ENCODE measurements at places on chromosomes 5 and 9.

GRCh38 chr5:78404682-78405293 is 44.4 kb downstream of the SCAMP1 start:
- DNase-seq, result no peak

- no peak for DNase-seq
Observed at GRCh38 chr9:5922192-5922591, 31.5 kb downstream of the MLANA start.

- DNase-seq, result no peak
Observed at GRCh38 chr5:38589629-38590028, 33.2 kb upstream of the LIFR start.

DNA sequence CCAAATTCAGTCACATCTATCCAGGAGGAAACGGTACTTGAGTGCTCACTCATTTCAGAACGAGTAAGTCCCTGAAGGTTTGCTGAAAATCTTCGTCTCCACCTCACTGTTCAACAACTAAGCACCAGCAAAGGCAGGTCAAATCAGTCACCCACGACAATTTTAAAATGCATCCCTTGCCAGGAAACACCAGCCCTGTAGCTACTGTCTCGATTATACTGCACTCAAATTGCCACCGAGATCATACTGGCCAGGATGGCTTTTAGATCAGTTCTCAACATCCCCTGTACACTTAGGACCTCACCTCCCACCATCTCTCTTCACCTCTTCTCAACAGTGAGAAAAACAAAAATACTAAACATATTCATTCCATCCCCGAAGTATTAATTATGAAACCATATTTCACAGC is 298.6 kb downstream of the AGTPBP1 start:
- DNase-seq, result no peak

GRCh38 chr9:106076711-106077110 is 382.4 kb downstream of the TMEM38B start:
- no peak for DNase-seq

DNA sequence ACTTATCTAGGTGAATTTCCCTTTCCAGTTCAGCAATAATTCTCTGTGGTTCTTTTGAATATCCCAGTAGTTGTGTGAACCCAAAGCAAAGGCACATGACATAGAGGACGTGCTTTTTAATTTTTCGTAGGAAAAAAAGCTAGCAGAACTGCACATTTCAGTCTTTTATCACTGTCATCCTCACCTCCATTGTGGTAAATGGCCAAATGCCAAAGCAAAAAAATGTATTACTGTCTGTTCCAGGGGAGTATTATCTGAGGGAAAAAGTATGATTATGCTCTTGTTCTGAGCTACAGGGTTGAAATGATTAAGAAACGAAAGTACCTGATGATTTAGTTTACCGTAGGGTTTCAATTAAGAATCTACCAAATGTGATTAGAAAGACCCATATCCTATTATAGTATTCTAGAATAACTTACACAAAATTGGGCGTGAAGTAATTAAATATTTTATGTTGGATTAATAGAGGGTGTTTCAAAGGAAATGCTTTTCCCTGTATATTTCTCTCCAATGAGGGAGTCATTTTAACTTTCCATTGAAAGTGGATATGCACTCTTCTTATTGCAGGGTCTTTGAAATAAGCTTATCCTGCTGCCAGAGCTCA is 62.7 kb downstream of the CAVIN4 start:
- DNase-seq, result no peak

DNA sequence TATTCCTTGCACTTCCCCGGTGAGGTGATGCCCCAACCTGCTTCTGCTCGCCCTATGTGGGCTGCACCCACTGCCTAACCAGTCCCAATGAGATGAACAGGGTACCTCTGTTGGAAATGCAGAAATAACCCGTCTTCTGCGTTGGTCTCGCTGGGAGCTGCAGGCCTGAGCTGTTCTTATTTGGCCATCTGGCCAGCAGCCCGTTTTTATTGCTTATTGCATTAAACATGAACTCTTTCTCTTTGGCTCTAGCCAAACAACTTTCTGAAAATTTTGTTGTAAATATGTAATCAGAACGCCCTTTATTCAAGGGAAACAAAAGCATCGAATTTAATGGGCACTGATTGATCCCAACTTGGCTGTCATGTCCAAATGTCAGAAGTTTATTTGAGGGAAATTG is 124.7 kb upstream of the FTMT start:
- DNase-seq, result peak; percentile 14

- DNase-seq, result no peak
Observed at GRCh38 chr9:110476251-110476650, 103.3 kb downstream of the SVEP1 start.

- DNase-seq, result no peak
Observed at GRCh38 chr5:79529110-79529509, 15.2 kb upstream of the HOMER1 start.

Measured in adipocyte (in vitro differentiated cells).